ENCODE measurements at places on chromosomes 7 and 10.

- DNase-seq = peak; percentile 93
Observed at GRCh38 chr7:106772655-106773108, 92.4 kb upstream of the PIK3CG start.

DNA sequence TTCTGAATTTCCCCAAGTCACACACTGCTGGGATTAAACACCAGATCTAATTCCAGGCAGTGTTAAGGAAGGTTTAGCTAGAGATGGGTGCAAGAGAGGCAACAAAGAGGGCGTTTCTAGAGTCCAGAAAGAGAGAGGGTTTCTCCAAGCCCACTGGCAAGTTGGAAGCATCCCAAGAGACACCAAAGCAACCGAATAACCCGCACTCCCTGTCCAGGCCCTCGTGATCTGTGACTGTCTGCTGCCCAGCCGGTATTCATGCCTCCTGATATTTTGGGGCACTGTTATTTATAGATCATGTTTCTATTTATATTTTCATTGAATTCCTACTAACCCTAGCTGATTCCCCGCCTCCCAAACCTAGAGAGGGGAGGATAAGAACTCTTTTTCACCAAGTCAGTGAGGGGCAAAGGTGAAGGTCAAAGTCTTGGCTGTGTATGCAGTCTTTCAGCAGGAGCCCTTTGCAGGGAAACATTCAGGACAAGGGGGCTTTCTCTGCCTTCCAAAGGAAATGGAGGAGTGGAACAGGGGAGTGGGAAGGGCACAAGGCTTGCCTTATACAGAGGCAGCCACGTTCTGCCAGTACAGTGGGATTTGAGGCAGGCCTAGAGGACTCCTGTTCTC lies 103.6 kb downstream of the SH3PXD2A start:
- DNase-seq = no peak

GRCh38 chr7:139246905-139247304 lies 15.9 kb downstream of the UBN2 start:
- DNase-seq = peak; percentile 84

- DNase-seq = no peak
Observed at GRCh38 chr10:48469516-48470020, 135.3 kb downstream of the ARHGAP22 start.

DNA sequence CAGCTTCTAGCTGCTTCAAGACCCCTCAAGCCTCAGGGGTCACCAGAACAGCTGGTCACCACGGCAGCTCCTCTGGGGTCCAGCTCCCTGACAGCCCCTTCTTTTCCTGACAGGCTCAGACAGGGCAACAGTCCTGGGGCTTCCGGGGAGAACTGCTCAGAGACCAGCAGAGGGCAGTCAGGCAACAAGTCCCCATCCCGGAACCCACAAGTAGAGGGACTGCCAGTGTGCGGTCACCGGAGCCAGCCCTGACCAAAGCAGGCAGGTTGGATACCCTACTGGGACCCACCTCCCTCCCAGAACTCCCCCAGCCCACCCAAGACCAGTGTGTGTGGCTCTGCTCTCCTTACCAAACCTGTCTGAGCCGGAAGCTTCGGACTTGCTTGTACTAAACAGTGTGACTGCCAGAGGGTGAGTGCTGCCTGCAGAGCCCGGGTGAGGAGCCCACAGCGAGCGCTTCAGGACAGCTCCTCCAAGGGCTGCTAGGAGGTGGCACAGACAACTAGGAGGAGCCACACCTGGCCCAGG lies 40.3 kb downstream of the YKT6 start:
- DNase-seq = peak; percentile 77

- no peak for DNase-seq
Observed at GRCh38 chr10:59018977-59019376, 157.5 kb upstream of the PHYHIPL start.

- DNase-seq = no peak
Observed at GRCh38 chr7:133300088-133300487, 47.2 kb downstream of the EXOC4 start.

GRCh38 chr7:18434171-18434570 lies 61.4 kb upstream of the HDAC9 start:
- no peak for DNase-seq

- DNase-seq = no peak
Observed at GRCh38 chr7:15782656-15783055, 96.2 kb upstream of the MEOX2 start.

GRCh38 chr10:62480196-62480595 lies 106.0 kb downstream of the ZNF365 start:
- DNase-seq = no peak

GRCh38 chr10:84406561-84406960 lies 78.2 kb downstream of the CCSER2 start:
- no peak for DNase-seq

Measured in iris pigment epithelial cell (primary cell).